ENCODE measurements at places on chromosomes 4 and X.

- DNase-seq = no peak
These were observed 55.0 kb downstream of the MRPL1 start for GRCh38 chr4:77917601-77918000.

GRCh38 chrX:135384161-135384836 lies 37.4 kb upstream of the SMIM10L2A start:
- DNase-seq = no peak

GRCh38 chr4:1030031-1030430 lies 18.6 kb downstream of the FGFRL1 start:
- no peak for DNase-seq

- DNase-seq = no peak
These were observed 436.4 kb downstream of the PCDH19 start for GRCh38 chrX:99973572-99974226.

DNA sequence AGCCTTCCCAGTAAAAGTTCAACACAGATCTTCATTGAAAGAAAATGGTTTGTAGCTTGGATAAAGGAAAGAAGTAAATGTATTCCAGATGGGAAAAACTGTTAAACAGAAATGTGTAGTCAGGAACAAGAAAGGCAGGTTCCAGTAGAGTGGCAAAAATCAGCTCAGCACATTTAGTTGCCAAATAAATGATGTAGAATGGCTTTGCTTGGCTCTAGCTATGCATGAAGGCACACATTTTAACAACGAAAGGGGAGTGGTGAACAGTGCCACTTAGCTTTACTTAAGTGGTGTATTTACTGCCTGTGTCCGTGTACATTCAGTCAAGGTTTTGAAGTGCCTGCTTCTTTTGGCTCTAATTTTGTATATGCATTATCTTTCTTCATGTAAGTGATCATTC lies 644.5 kb upstream of the ATOH1 start:
- DNase-seq = no peak

- DNase-seq = no peak
These were observed 52.4 kb upstream of the TMEM33 start for GRCh38 chr4:41882625-41883347.

- no peak for DNase-seq
These were observed 115.0 kb downstream of the AGTR2 start for GRCh38 chrX:116285501-116285900.

GRCh38 chr4:81375745-81376144 lies 96.0 kb downstream of the RASGEF1B start:
- no peak for DNase-seq

GRCh38 chr4:108885211-108885610 lies 122.4 kb upstream of the ETNPPL start:
- DNase-seq = no peak

DNA sequence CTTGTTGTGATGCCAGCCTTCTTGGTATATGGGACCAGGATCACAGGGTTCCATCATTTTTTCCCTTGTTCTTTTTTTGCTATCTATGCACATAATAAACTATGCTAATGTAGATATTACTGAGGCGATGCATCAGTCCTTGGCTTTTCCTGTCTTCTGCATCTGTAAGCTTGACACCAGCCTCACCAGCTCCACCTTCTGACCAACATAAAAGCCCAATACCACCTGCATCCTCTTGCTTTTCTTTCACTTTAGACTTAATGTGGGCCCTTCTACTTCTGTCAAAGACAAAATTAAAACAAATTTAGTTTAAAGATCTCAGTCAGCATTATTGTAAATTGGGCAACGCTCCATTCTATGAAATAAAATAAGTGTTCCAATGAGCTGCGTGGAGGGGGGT lies 1718.8 kb upstream of the PCDH10 start:
- DNase-seq = no peak

DNA sequence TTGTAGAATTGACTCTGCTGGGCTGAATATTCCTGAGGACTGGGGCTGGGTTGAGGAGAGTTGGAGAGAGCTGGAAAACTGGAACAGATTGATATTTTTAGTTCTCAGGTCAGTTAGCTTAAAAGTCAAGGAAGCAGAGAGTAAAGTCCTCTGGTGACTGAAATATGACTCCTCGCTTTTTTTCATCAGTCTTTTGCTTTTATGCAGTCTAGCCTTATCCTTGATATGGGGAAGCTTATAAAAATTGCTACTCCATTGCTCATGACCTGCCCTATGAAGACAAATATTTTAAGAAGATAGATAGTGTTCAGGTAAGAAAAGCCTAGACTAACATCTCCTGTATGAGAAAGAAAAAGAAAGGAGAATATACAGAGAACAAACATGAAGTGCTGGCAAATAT lies 152.7 kb downstream of the C4orf33 start:
- DNase-seq = no peak

DNA sequence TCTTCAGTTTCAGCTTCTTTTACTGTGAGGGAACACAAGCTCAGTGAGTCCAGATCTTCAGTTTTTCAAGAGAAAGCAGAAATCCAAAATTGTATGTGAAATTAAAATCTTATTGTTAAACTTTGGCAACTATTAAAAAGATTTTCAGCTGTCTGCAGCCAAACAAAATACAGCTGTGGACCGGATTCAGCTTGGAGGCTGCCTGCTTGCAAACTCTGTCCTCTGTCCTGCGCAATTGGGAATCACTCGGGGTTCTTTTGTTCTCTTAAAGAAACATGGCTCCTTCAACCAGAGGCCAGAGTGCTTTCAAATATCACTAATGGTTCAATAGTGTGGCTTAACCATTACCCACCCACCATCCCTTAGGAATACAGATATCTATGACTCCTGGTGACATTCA lies 201.2 kb downstream of the CHIC2 start:
- no peak for DNase-seq

DNA sequence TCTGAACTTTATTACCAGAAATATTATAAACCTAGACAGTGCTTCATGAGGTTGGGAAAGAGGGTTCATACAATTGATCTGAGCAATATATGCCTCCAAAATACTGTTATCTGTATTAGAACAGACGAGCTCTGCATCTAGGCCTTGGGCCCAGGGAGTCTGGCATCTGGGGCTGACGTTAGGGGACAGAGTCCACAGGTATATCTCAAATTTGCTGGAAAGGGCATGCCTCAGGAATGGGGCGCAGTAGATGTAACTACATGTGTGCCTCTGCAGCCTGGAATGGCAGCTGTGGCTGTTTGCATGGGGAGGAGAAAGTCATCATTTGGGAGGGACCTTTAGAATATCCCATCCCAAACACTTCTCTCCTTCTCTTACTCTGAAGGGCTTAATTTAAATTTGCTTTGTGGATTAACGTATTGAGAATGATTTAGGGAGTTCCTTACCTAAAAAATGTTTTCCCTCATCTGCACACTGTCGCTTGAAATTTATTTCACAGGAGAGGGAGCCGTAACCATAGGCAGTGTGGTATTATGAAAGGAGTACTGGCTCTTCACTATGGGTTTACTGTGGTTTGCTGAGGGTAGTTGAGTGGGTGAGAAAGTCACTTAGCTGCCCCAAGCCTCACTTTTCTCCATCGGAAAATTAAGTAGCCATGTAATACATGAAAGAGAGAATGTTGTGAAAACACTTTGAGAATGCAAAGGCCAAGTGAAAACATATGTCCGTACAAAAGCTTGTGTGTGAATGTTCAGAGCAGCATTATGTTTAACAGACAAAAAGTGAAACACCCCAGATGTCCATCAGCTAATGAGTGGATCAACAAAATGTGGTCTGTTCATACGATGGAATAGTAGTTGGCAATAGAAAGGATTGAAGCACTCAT lies 5.9 kb downstream of the ADD1 start:
- no peak for DNase-seq

GRCh38 chr4:81509191-81509590 lies 37.5 kb upstream of the RASGEF1B start:
- DNase-seq = no peak

All from NCI-H226 (cell line).